Fibroblast of upper back skin (primary cell): ENCODE measurements at places on chromosomes 11 and 22.
A peak's percentile ranks its signal among the peaks of the same experiment; 100 is the strongest.

- no peak for DNase-seq
Measured at GRCh38 chr11:9109858-9110731, 18.7 kb upstream of the SCUBE2 start.

DNA sequence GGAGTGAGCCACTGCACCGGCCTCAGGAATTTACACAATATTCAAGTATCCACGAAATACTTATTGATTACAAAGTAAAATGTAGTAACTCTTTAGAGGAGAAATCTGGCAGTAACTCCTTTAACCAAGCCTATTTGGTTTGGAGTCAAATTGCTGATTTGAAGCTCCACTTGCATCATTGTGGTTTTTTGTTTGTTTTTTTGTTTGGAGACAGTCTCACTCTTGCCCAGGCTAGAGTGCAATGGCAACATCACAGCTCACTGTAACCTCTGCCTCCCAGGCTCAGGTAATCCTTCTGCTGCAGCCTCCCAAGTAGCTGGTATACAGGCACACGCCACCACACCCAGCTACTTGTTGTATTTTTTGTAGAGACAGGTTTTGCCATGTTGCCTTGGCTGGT lies 6.4 kb upstream of the QSER1 start:
- no peak for DNase-seq

GRCh38 chr22:48448821-48449220 lies 1378.9 kb downstream of the BRD1 start:
- no peak for DNase-seq

DNA sequence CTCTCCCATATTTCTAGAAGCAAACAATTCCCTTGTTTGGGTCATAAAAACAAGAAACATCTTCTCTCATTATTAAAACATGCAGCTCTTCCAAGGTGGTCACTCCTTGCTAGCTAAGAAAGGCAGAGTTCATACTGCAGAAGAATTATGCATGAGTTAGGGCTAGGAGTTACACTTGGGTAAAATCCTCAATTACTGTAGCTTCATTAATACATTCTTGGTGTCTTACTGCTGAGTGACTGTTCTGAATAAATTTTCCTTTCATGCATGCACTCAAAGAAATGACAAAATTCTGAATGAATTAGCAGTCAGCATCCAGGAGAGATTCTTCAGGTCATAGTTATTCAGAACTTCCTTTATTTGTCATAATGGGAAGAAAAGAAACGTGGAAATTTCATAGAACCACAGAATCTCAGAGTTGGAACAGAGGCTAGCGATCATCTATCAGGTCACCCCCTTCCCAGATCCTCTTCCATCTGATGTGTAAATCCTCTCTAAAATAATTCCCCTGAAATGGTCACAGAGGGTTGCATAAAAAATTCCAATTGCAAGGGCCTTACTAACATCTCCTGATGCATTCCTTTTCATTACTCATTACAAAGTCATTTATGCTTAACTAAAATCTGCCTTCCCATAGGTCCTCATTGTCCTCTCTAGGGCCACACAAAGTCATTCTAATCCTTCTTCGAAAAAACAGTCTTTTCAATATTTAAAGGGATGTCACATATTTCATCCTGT lies 771.5 kb downstream of the DLG2 start:
- peak; percentile 92 for DNase-seq

GRCh38 chr22:16844529-16844928 lies 19.3 kb upstream of the XKR3 start:
- DNase-seq = no peak

DNA sequence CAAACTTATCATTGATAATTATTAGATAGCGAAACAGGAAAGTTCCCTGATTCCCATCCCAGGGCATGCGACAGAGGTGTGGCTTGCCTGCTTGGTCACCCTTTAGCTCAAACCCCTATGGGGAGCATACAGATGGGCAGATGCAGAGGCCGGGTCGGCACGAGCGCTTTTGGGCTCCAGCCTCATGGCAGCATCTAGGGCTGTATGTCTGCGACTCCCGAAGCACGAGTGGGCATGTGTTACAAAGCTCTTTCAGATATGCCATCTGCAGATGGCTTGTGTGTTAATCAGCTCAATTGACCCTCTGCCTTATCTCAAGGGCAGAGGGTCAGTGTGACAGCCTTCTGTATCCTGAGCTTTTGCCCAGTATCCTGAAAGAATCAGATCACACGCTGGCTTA lies 2069.3 kb upstream of the RAG2 start:
- DNase-seq = no peak

- no peak for DNase-seq
Measured at GRCh38 chr11:110022548-110022947, 70.6 kb upstream of the ZC3H12C start.

DNA sequence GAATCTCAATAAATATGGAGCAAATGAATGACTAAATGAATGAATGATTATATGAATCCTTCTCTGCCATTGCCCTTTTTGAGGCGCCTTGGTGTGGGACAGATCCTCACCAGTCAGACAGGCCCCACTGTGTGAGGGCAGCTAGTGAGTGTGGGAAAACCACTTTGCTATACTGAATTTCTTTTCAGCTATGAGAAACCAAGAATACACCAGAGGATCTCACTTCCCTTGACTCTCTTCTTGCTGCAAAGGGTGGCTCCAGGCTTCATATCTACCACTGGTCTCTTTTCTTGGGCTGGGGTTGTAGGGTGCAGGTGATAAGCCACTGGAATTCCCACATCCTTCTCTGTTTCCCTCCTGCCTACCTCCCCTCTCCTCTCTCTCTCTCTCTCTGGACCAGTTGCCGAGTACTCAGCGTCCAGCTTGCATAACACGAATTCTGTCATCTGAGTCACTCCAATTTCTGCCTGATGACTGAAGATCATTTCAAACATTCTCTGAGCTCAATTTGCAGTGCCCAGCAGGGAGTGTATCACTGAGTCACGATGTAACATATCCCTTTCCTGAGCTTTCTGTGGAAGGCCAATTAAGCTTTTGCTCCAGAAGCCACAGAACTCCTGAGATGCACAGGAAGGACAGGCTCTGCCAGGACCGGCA lies 304.3 kb upstream of the NCAM1 start:
- DNase-seq = peak; percentile 98

GRCh38 chr22:45863981-45864751 lies 112.8 kb downstream of the WNT7B start:
- DNase-seq = peak; percentile 40
